ENCODE measurements at places on chromosomes 7 and 10.

GRCh38 chr7:35257251-35258124 lies 3.6 kb upstream of the TBX20 start:
- no peak for DNase-seq

DNA sequence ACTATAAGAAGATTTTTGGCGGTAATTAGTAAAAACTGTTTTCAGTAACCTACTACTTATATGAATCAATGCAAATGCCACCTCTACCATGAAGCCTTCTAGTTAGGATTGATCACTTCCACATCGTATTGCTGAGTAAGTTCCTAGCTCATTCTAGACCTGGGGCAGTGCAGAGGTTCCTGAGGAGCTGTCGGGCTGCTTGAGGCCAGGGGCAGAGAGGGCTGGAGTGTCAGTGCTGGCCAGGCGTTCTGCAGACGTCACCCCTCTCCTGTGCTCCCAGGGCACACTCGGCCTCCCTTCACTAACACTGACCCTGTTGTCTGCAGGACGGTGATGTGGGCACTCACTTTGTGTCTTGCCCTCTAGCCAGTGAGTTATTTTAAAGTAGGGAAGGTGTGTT lies 275.7 kb downstream of the CELF2 start:
- no peak for DNase-seq

- DNase-seq: no peak
These were observed 68.0 kb upstream of the MTPN start for GRCh38 chr7:136045181-136045580.

GRCh38 chr7:124566583-124566982 lies 199.0 kb downstream of the GPR37 start:
- no peak for DNase-seq

DNA sequence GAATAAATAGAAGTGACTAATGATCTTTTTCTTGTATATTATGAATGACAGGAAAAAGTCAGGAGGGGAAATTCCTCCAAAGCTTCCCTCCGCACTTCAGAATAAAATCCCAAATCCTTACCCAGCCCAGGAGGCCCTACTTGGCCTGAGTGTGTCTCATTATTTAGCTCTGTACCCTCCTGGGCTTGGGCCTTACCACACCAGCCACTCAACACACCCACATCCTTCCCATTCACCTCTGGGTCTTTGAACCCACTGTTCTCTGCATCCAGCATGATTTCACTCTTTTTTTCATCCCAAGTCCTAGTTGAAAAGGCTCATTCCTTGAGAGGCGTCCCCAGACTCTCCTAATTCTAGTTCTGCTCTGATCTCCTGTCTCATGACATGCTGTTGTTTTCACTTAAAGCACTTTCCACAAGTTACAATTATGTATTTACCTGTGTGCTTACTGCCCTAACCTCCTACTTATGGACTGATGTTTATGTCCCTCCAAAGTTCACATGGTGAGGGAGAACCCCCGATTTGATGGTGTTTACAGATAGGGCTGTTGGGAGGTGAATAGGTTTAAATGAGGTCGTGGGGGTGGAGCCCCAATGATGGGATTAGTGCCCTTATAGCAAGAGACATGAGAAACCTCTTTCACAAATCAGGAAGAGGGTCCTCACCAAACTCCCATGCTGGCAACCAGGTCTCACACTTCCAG lies 6.4 kb downstream of the NOD1 start:
- DNase-seq: no peak

- DNase-seq: no peak
These were observed 76.6 kb downstream of the CNNM2 start for GRCh38 chr10:102994531-102995295.

Measured in activated CD4-positive, CD25-positive, alpha-beta regulatory T cell treated with anti-CD3 and anti-CD28 coated beads, Interleukin-2, amount 50 U/mL, for 16 hours (primary cell).